MG63 (cell line): ENCODE measurements at places on chromosomes 3 and 15.
A peak's percentile ranks its signal among the peaks of the same experiment; 100 is the strongest.

GRCh38 chr3:100719136-100719535 is 9.8 kb downstream of the TFG start:
- DNase-seq: no peak

GRCh38 chr3:165642761-165643420 is 194.3 kb downstream of the BCHE start:
- DNase-seq: peak; percentile 87

- no peak for DNase-seq
These were observed 686.5 kb downstream of the IGSF11 start for GRCh38 chr3:118348169-118348557.

GRCh38 chr3:168933614-168934013 is 729.9 kb downstream of the MECOM start:
- no peak for DNase-seq

DNA sequence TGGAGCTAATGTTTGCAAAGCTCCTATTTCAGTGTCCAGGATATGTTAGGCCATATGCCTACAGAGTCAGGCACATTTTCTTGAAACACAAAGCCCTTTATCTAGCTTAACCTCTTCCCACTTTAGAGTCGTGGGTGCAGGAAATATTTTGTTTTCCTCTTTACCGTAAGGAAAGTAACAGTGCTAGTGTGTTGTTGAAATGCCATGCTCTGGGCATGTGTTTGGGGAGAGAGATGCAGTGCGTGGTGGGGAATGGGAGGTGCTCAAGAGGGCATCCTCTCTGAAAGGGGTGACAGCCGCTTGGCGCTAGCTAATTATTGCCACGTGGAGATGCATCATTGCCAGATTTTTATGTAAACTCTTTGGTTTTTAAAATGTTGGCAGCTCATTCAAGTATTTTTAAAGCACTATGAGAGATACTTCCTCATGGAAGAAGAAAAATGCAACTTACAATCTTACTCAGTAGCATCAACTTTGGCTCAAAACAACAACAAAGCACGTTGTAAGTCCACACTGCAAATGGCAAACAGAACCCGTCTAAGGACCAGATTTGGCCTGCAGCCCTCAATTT is 152.6 kb downstream of the LPP start:
- DNase-seq: no peak

GRCh38 chr3:176561826-176562225 is 635.5 kb downstream of the TBL1XR1 start:
- no peak for DNase-seq

- DNase-seq: no peak
These were observed 439.1 kb downstream of the SHQ1 start for GRCh38 chr3:72408983-72409779.

GRCh38 chr3:17259685-17260084 is 374.9 kb downstream of the PLCL2 start:
- DNase-seq: no peak

GRCh38 chr15:62853114-62853840 is 189.3 kb upstream of the TPM1 start:
- DNase-seq: no peak

- no peak for DNase-seq
These were observed 37.7 kb downstream of the MCCC1 start for GRCh38 chr3:183061391-183062172.

GRCh38 chr3:142987707-142988106 is 13.7 kb upstream of the U2SURP start:
- peak; percentile 89 for DNase-seq

DNA sequence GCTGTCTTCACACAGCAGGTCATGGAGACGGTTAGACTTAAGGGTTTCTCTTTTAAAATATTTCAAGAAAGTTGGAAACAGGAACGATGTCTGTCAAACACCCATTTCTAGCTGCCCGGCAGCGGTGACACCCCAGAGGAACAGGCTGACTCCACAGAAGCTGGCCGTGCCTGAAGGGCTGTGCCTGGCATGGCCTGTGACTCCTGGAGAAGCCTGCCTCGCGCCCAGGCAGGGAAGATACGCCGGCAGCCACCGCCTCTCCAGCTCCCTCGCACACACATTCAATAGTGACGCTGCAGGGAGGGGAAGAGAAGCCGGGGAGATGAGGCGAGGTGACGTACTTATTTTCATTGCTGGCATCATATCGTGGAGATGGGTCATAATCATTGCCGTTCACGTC is 59.9 kb downstream of the PCSK6 start:
- no peak for DNase-seq

DNA sequence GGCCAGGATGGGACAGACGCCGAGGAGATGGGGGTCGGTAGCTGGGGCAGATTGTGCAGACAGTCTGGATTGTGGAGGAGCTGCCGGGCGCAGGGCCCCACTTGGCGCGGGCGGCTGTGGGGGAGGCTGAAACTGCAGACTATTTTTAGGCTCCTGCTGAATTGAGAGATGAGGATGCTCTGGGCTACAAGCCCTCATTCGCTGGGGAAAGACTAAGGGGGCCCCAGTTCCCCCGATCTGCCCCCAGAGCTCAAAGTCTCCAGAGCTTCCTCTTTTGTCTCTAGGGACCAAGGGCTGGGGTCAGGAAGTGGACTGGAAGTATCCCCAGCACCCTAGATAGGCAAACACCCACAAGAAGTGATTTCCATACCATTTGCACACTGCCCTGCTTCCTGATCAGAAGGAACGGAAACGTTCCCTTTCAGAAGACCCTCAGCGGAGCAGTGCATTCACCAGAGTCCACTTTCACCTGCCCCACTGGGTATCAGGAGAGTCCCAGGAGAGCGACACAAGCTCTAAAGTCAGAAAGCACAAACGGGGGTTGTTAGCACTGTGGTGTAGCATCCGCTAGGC is 29.7 kb downstream of the SEMA7A start:
- no peak for DNase-seq

DNA sequence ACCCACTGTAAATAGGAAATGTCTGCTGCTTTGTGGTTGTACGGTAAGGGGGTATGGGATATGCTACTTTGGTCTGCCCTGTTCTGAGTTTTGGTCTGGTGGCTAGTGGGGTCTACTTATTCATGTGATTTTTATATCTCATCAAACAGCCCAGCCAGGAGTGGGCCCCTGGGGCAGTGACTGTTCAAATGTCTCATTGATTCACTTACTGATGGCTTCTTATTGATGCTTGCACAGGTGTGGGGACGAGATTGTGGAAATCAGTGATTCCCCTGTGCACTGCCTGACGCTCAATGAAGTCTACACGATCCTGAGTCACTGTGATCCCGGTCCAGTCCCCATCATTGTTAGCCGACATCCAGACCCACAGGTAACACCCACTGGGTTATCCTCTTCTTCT is 38.5 kb downstream of the STARD5 start:
- no peak for DNase-seq

GRCh38 chr15:82535566-82536408 is 4.5 kb downstream of the RPS17 start:
- no peak for DNase-seq

GRCh38 chr3:126344380-126345041 is 12.7 kb downstream of the KLF15 start:
- DNase-seq: no peak
